ENCODE measurements at places on chromosomes 2 and 18.
A peak's percentile ranks its signal among the peaks of the same experiment; 100 is the strongest.

- DNase-seq = no peak
Observed at GRCh38 chr18:13390711-13391110, 172.2 kb downstream of the LDLRAD4 start.

DNA sequence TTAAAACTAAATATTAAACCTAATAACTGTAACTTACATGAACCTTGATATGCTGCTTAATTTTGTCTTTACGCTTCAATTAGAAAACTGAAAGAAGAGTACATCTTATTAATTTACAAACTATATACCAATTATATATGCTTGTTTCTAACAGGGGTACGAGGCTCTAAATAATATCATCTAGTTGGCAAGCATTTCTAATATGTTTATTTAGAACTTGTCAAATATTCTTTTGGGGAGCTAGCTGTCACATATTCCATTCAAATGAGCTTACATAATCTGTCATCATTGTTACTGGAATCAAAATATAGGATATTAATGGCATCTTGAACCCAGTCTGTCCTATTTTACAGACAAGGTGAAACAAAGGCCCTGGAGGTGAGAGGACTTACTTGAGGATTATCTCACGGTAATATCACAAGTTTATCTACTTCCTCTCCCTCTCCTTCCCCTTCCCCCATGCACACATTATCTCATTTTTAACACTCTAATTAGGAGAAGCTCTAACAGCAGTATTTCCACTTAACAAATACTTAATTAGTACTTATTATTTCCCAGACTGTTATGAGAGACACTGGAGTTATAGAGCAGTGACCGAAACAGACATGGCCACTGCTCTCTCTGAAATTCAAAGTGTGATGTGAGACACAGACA lies 3.5 kb downstream of the PRKD3 start:
- no peak for DNase-seq

DNA sequence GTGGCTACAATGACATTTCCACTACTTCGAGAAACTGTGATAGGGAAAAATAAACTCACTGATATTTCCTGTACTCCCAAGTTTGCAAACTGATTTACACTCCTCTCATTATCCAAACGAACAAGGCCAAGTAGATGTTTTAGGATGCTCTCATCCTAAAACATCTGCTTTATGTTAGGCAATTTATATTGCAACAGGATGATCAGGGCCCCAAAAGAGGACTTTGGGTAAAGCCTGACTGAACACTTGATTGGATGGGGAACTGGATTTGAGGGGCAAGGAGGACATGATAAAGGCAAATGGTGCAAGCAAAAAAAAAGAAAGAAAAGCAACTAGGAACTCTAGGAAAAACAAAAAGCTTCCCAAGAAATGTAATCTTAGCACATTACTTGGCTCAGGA lies 2.1 kb upstream of the HES6 start:
- no peak for DNase-seq

DNA sequence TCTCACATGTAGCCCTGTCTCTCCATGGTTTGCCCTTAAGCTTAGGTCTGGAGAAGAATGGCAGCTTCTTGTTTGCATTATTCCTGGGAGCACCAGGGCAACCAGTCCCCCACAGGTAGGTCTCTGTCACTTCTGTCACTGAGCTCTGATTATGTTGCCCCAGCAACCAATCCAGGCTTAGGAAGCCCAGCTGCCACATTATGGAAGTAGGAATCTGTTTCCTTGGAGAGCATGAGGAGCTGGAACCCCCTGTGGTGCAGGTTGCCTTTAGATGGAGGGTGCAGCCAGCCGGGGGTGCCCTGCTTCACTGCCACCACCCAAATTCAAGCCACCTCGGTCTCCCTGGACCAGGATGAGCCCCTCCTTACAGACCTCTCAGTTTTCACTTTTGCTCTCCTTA lies 4.8 kb downstream of the RESP18 start:
- no peak for DNase-seq

GRCh38 chr18:33467531-33467930 lies 27.0 kb upstream of the CCDC178 start:
- no peak for DNase-seq

DNA sequence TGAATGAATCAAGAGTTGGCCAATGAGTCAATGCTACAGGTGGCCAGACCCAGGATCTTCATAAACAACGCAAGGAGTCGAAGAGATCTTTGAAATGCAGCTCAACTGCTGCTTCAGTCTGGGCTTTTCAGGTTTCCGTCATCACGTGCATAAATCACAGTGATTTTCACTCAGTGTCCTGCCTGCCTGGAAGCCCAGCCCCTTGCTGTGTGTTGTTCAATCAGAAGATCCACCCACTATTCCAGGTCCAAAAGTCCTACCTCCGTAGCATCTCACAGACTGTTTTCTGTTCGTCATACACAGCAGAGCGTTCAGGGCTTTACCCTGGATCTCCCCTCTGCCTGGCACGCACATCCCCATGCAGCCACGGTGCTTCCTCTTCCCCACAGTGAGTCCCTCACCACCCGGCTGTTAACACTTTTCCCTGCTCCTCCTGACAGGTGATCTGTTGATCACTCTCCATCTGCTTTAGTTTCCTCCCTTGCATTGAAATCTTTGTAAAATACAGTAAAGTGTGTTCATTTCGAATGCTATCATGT lies 216.3 kb downstream of the MYT1L start:
- no peak for DNase-seq

DNA sequence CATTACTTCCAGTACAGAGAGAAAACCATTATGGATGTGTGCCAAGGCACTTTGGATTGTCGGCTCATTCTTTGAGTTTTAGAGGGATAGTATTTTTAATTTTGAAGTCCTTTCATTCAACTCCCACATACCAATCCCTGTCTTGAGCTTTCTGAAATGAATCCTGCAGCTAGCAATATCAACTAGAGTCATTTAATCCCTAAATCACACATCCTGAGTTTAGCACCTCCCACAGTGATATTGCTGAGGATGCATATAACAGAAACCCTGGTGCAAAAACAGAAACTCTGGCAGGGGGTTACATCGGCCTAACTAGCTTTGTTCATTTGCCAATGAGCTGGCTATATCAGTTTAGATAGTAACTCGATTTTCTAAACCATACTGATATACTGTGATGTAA lies 427.3 kb downstream of the LRP1B start:
- DNase-seq = no peak

DNA sequence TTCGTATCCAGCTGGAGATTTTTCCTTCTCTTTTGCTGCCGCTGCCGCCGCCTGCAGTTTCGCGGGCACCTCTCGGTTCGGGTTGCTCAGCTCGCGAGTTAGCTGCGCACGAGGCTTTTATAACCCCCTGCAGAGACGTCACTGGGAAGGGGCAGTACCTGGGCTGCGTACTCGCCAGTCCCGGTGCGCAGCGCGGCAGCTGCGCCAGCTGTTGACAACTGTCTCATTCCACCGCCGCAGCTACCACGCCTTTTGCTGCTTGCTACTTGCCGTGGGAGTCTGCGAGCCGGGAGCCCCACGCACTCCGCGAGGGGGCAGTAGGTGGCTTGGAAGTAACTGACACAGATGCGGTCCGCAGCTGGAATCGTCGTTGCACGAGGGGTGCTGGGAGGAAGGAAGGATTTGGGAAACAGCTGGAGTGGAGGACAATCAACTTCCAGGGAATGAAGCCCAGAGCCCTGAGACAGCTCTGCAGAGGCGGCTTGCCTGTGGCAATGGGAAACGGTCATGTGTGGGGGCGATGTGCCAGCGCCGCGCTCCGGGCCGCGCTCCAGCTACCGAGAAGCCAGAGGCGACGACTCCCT lies at the start of gene TACR1:
Gene TACR1 (minus strand): TSS at position 93 of the 584 bp plus-strand sequence. CDS start 586 bp downstream, outside the sequence.
- peak; percentile 64 for DNase-seq

DNA sequence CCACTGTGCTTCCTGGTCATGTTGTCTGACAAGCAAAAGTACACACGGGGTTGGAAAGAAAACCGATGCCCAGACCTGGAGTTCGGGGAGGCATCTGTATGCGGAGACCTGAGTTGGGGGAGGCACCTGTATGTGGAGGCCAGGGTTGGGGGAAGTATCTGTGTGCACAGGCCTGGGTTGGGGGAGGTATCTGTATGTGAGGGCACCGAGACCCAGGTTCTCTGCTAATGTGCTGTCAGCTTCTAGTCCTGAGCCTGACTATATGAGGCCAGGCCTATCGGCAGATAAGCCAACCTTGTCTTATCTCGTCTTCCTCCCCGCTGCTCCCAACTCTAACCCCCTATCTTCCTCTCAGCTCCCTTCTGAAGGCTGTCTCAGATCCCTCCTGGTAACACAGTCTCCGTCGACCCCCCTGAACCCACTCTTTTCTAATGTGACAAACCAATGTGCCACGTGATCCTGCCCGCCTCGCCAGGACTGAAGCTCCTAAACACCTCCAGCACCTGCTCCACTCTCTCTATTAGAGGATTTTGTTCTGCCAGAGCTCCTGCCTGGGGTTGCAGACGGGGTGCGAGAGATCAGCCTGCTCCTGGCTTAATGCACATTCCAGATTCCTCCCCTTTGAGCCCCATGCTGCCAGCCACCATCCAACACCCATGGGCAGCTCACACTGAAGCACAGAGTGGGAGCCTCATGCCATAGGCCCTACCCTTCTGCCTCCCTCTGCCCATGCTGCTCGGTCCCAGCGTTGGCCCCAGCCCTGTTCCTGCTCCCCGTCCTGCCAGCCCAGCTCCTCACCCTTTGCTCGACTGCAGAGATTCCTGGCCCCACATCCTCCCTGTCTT lies 188.4 kb downstream of the SH3BP4 start:
- no peak for DNase-seq

DNA sequence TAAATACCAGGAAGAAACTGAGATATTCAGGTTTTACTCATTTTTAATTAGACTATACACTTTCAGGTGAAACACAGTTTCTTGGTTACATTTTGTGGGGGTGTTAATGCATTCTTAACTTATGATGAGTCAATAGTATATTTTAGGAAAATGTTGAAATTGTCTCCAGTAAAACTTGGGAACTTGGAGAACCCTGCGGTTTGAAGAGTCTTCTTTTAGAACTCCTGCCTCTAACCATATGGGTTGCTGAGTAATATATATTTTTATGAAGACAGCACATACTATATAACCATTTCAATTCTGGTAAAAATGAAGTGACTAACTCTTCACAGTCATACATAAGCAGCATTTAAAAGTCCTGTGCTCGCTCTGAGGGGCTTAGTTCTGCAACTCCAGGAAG lies 308.2 kb upstream of the LRATD1 start:
- DNase-seq = peak; percentile 34

- no peak for DNase-seq
Observed at GRCh38 chr18:39232937-39233336, 1667.3 kb upstream of the CELF4 start.

DNA sequence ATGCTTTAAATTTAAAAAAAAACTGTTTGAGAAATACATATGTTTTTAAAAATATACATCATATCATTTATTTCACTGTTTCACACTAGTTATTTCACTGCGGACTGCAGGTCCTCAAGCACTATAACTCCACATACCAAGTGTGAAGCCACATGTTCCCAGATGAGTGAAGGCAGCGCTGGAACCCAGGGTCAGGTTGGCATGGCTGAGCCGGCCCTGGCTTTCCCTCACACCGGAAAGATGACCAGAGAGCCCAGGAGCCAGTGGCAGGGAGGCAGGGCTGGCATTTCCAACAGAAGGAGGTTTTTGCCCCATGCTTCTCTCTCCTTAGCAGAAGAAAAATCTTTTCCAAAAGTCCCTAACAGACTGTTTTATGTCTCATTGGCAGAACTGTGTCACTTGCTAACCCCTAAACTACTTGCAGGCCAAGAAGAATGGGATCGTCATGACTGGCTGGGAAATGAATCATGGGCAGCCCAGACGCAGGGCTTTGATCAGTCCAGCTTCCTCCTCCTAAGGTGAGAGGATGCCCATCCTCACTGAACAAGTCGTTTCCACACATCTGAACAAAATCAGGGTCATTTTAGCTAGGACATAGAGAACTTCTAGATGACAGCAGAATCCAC lies 287.6 kb upstream of the HNRNPA3 start:
- DNase-seq = no peak

DNA sequence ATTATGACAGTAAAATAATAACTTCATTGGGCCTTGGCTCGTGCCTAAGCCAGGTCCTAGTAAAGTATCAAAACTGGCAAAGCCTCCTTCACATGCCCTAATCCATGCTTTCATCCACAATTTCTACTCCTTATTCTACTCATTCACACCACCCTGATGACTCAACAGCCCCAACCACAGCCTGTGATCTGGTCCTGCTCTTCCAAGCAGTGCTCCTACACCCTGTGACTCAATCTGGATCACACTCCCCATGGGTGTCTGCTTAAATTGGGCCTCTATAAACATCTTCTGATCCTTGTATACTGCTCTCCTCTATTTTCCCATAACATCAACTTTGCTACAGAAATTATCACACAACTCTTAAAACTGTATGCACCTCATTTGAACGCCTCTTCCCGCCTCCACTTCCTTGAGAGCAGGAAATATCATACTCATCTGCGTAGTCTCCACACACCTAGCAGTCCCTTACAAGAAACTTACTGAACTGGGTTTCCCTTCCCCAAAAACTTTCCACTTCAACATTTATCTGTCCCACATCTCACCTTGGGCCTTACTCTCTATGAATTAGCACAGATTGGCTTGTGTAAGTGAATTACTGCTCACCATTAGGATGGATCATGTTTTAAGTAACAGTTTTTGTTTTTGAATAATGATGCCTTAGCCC lies 15.9 kb downstream of the GTF3C3 start:
- peak; percentile 71 for DNase-seq

DNA sequence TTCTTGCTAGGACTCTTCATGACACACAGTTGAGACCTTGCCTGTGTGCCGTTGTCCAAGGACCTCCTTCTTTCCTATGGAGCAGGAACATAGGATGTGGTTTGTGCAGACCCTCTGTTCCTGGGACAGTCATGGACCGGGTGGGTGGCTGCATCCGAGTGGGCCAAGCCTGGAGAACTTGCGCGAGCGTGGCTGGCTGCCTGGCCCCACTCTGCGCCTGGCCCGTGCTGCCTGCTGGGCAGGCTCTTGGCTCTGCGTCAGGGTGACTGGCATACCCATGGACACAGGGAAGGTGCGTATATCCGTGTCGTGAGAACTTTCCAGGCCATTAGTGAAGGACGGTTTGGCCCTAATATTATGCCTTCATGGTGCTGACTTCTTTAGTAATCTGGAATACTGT lies 68.2 kb downstream of the DCDC2C start:
- DNase-seq = no peak

- no peak for DNase-seq
Observed at GRCh38 chr2:223214394-223215253, 162.6 kb downstream of the KCNE4 start.

DNA sequence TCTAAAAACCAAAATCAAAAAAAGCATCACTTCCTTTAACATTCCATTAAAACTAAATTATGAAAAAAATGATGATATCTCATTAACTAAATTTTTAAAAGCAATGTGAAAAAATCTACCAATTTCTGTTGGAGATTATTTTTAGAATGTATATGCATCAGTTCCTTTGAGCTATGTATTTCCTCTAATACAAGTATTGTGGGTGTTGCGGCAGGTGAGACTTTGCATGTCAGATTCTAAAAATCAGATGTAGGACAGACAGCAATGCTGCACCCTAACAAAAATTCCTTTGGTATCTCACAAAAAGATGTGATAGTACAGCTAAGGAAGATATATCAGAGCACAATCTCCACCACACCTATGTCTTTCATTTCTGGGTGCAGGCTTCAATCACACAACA lies 6.8 kb downstream of the MBD2 start:
- no peak for DNase-seq

Data from fibroblast of skin of right biceps (primary cell).